Occipital lobe (tissue), 3 donors: ENCODE measurements at places on chromosomes 3 and 15.

GRCh38 chr3:128262457-128262856, 109.2 kb downstream of the EEFSEC start:
- DNase-seq: no peak

- no peak for DNase-seq
These were observed 5.5 kb downstream of the MYO5A start for GRCh38 chr15:52523192-52523591.

DNA sequence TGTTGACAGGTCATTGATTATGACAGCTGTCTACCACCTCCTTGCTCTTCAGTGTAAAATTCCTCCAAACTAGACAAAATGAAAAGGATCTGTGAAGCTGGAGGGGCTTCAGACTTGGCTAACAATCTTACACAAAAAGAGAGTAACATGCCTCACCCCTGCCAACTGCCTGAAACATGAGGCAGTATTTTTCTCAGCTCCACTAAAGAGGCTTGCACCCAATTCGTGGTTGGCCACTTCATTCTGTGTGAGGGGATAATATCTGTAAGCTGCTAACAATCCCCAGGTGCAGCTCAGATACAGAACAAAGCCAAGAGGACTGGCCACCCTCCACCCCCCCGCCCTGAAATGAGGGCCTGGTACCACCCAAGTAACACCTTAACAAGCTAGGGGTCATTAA, 2.8 kb downstream of the MB21D2 start:
- DNase-seq: no peak

- DNase-seq: no peak
These were observed 286.3 kb upstream of the ROBO2 start for GRCh38 chr3:76753599-76753998.

- DNase-seq: no peak
These were observed 199.8 kb downstream of the TBC1D5 start for GRCh38 chr3:17542591-17542990.

- no peak for DNase-seq
These were observed 308.5 kb downstream of the SV2B start for GRCh38 chr15:91408476-91409076.

- no peak for DNase-seq
These were observed 216.2 kb downstream of the ADAMTS17 start for GRCh38 chr15:100125401-100126191.

- no peak for DNase-seq
These were observed 8.8 kb downstream of the CCDC71 start for GRCh38 chr3:49157289-49157688.

DNA sequence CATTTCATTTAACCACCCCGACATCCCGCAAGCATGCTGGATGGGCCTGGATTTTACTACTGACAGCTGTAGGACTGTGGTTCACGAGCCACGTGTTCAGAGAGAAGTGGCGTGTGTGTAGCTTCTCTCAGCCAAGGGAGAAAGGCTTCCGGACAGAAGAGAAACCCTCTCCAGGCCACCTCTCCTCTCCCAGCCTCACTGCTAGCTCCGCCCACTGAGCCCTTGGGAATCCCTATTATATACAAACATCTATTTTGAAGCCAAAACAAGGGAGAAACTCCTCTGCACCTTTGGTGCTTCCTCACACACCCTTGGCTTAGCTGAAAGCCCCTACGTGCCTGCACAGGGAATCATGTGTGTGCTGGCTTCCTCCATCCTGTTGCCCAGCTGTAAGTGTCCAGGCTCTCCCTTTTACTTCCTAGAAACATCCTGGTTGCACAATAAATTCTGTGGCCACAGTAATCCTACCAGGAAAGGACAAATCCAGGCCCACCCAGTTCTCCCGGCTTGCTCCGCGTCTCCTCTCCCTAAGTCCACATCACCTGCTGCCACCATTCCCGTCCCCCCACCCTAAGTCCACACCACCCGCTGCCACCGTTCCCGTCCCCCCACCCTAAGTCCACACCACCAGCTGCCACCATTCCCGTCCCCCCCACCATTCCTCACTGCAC, 30.5 kb downstream of the PCSK6 start:
- no peak for DNase-seq

DNA sequence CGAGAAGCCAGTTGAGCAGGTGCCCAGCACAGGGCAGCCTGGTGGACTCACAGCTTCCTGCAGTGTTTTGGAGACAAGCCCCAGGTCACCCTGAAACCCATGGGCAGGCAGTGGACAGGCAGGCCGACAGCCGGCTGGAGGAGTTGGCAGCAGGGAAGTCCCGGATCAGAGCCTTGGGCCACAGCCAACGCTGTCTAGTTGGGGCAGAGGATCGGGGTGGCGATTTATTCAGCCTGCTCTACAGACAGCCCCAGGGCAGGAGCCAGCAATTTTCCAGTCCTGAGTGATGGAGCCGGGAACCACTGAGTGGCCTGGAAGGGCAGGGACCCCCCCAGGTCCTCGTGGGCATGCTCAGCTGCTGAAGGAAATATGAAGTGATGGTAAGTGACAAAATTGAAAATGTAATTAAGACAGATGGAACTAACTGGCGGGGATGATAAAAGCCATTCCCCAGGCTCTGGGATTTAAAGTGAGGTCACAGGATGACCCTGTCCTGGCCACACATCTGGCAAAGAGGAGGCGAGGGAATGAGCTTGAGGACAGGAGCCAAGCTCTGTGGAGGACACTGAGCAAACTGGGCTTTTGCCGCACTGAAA, 34.4 kb upstream of the TBC1D21 start:
- DNase-seq: peak; percentile 57

DNA sequence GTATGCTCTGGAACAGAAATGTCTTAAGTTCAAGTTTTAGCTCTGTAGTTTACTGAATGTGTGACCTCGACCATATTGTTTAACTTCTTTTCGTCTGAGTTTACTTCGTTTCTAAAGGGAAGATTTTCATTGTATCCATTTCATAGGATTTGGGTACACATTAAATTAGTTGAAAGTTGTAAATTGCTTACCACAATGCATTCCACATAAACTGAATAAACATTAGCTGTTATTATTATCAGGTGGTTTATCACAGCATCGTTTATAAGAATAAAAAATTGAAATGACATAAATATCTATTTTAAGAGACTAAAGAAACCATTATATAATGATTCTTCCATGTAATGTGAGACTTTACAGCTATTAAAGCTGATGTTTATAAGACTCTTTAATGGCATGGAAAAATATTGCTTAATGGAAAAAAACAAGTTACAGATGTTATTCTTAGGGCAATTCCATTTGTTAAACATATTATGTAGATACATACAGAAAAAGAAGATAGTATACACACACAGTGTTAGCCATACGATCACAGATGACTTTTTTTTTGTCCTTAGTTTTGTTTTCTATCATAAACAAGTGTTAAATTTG, 342.3 kb upstream of the SGO1 start:
- DNase-seq: no peak

- no peak for DNase-seq
These were observed 47.4 kb upstream of the WNT7A start for GRCh38 chr3:13927295-13927694.

- DNase-seq: no peak
These were observed 87.9 kb downstream of the STT3B start for GRCh38 chr3:31620656-31621055.
